Stimulated activated naive CD8-positive, alpha-beta T cell treated with anti-CD3 and anti-CD28 coated beads, Interleukin-15, amount 100 ng/mL, for 72 hours (primary cell): ENCODE measurements at places on chromosomes 1 and 21.

- DNase-seq: no peak
Observed at GRCh38 chr1:8374812-8375211, 56.9 kb downstream of the SLC45A1 start.

- DNase-seq: no peak
Observed at GRCh38 chr21:36917471-36918158, 48.9 kb downstream of the HLCS start.

DNA sequence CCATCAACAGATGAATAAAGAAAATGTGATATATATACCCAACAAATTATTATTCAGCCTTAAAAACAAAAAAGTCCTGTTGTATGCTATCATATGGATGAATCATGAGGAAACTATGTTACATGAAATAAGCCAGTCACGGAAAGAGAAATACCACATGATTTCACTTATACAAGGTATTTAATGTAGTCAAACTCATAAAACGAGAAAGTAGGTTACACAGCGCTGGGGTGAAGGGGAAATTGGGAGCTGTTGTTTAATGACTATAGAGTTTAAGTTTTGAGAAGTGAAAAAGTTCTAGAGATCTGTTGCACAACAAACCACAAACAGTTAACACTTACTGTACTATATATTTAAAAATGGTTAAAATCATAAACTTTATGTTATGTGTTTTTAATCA is 58.5 kb downstream of the SLC25A24 start:
- no peak for DNase-seq

GRCh38 chr1:75502776-75503175 is 108.1 kb downstream of the SLC44A5 start:
- DNase-seq: no peak

DNA sequence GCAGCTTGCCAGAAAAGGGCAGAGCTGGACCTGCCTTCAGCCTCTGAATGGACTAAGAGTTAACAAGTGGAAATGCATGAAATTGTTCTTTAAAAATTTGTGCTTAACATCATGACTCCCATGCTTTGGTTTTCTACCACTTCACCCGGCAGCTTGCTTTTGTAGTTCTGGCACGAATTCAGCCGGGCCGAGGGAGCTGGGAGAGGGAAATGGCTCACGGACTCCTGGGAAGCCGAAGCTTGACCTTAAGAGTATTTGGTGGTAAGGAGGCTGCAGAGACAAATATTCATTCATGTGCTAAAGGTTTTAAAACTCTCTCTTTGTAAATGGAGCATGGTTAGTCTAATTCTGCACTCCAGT is 17.2 kb upstream of the GFI1 start:
- no peak for DNase-seq

- no peak for DNase-seq
Observed at GRCh38 chr1:107702946-107703571, 261.9 kb downstream of the VAV3 start.

DNA sequence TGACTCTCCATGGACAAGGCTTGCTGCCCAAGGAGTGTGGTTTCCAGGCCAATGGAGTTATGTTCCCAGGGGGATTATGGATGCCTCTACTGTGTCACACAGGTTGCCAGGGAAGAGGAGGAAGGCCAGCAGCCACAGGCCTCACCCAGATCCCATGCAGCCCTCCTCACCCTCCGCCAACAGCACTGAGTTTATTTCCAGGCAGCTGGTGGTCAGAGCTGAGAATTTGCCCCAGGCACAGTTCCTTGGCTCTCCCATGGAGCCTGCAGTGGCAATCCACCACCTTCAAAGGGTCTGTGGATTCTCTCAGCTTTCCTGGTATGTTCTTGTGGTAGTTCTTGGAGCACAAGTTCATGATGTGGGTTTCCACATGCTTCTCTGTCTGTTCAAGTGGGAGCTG is 79.2 kb downstream of the NTNG1 start:
- DNase-seq: no peak

DNA sequence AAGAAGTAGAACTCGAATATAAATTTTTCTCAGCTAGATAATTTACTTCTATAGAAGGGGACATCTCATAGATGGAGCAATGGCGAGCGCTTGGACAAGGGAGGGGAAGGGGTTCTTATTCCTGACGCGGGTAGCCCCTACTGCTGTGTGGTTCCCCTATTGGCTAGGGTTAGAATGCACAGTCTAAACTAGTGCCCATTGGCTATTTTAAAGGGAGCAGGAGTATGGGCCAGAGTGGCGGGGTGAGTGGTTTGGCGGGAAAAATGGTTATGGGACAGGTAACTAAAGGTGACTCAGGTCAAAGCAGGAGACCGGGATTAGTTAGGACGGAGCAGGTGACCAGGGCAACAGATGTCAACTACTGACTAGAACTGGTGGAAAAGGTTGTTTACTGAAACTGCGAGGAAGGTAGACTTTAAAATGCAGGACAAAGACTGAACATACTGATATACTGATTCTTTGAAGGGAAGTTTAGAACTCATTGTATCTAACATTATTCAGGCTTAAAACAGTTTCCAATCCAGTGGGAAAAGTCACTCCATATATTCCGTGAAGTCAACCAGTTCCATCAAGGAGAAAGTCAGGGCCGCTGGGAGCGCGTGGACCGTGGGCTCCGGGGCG is 940 bp upstream of the ATAD3A start:
- no peak for DNase-seq

DNA sequence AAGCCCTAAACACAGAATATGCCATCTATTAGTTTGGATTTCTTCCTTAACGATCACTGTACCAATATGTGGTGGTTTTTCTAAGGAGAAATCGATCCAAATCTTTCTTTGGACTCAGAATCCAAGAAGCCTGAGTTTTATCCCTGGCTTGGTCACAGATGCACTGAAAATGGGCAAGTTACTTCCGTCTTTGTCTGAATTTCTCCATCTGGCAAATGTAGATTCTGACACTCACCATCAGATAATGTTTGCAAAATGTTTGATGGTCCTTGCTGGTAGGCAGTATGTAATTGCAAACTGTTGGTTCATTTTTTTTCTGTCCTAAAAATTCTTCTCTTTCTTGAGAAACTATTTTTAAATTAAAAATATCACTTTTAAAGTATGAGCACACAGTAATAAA is 115.0 kb downstream of the TSEN15 start:
- no peak for DNase-seq

DNA sequence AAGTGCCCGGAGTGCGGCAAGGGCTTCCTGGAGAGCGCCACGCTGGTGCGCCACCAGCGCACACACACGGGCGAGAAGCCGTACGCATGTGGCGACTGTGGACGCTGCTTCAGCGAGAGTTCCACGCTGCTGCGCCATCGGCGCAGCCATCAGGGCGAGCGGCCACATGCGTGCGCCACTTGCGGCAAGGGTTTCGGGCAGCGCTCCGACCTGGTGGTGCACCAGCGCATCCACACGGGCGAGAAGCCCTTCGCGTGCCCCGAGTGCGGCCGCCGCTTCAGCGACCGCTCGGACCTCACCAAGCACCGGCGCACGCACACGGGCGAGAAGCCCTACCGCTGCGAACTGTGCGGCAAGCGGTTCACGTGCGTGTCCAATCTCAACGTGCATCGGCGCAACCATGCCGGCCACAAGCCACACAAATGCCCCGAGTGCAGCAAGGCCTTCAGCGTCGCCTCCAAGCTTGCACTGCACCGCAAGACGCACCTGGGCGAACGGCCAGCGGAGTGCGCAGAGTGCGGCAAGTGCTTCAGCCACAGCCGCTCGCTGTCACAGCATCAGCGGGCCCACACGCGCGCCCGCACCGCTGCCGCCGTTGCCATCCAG is 10.0 kb downstream of the ZNF672 start:
- DNase-seq: no peak

GRCh38 chr1:16618719-16619118 is 5.4 kb upstream of the NBPF1 start:
- DNase-seq: no peak

DNA sequence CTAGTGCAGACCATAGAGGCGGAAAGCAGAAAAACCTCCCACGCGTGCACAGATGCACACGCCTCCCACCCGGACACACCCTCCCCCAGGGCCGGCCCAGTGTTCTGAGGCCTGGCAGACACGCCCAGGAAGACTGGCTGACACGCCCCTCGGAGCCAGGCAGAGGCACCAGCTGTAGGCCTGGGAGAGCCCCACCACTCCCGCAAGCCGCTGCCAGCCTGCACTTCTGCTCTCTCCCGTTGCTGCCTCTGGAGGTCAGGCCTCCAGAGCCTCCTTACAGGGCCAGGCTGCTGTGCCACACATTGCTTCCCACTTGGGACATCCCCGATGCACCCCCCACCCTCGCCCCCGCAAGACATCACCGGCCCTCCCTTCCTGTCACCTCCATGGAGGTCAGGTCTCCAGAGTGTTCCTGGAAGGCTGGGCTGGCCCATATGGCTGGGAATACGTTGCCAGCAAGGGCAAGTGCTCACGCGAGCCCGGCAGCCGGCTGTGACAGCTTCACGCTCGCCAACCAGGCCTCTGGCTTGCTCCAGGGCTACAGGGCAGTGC is 40.4 kb downstream of the CASZ1 start:
- DNase-seq: peak; percentile 14

GRCh38 chr1:29655945-29656850 is 419.9 kb downstream of the PTPRU start:
- DNase-seq: no peak
